Inflammatory macrophage treated with lipopolysaccharide for 1 hour (primary cell): ENCODE measurements at places on chromosomes 16 and 17.
A peak's percentile ranks its signal among the peaks of the same experiment; 100 is the strongest.

DNA sequence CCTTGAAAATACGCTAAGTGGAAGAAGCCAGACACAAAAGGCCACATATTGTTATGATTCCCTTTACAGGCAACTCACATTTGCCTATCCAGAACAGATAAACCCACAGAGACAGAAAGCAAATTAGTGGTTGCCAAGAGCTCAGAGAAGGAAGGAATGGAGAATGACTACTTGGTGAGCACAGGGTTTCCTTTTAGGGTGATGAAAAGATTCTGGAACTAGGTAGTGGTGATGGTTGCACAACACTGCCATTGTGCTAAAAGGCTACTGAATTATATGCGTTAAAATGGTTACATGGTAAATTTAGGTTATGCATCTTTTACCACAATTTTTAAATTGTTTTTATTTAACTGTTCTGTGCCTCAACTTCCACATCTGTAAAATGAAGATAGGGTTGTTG is 4.4 kb downstream of the COPRS start:
- DNase-seq: no peak

GRCh38 chr17:73022694-73023093 is 69.8 kb downstream of the SLC39A11 start:
- DNase-seq: no peak

- DNase-seq: peak; percentile 72
Observed at GRCh38 chr16:2752850-2753732, 653 bp downstream of the SRRM2 start.

GRCh38 chr16:80931801-80932707 is 74.6 kb downstream of the CMC2 start:
- DNase-seq: no peak

DNA sequence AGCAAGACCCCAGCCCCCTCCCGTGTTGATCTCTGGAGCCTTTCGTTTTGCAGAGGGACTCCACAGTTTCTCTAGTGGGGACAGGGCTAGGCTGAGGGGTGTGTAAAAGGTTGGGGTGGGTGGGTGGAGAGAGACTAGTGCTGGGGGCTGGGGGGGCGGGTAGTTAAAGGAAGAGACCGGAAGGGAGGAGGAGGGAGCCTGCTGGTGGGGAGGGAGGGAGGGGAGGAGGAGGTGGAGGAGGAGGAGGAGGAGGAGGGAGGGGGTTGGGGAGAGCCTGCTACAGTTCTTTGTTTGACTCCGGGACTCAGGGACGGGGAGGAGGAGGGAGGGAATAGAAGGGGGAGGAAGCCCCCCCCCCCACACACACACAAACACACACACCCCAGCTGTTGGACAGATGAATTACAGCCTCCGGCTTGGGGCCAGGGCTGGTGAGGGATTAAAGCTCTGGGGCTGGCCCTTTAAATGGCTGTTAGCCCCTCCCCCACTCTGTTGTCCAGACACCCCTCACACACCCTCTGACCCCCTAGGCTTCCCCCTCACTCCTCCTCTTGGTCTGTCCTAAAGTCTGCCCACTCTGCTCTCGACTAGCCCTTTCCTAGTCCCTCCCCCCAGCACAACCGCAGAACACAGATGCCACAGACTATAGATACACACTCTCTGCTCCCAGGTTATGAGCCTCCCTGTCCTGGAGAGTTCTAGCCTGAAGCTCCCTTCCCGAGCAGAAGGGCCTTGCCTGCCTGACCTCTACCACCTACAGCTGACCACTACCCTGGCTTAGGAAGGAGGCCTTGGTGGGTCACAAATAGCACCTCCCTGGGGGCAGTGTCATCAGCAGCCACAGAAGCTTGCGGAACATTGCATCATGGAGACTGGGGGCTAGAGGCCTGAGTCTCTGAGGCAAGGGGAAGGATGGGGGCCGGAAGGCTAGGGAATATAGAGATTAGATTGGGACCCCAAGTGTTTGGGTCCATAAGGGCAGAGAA is 4.4 kb downstream of the KDM6B start:
- peak; percentile 17 for DNase-seq

DNA sequence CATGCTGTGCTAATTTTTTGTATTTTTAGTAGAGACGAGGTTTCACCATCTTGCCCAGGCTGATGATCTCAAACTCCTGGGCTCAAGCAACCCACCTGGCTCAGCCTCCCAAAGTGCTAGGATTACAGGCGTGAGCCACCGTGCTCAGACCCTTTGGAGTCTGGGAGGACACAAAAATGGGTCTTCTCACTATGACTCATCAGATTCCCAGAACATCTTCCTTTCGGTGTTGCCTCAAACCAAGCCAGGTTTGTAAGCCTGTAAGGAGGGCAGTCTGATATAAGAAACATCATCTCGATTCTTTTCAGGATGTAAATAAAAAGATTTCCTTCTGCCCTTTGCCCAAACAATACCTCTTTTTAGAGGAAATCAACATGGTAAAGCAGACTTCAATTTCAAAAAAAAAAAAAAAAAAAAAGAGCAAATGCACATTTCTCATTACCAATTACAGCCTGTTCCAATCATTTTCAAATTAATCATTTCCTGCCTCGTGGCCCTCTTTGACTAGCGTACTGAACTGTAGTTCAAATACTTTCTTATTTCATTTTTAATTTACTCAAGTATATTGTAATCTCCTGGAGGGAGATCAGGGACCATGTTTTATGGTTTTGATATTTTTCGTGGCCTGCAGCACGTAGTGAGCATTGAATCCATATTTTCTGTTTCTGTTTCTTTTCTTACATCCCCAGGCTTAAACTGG is 409.6 kb downstream of the GRIN2A start:
- DNase-seq: no peak

- no peak for DNase-seq
Observed at GRCh38 chr16:15798671-15799070, 58.2 kb downstream of the MYH11 start.

- DNase-seq: no peak
Observed at GRCh38 chr16:67283826-67284555, 4.7 kb downstream of the PLEKHG4 start.

DNA sequence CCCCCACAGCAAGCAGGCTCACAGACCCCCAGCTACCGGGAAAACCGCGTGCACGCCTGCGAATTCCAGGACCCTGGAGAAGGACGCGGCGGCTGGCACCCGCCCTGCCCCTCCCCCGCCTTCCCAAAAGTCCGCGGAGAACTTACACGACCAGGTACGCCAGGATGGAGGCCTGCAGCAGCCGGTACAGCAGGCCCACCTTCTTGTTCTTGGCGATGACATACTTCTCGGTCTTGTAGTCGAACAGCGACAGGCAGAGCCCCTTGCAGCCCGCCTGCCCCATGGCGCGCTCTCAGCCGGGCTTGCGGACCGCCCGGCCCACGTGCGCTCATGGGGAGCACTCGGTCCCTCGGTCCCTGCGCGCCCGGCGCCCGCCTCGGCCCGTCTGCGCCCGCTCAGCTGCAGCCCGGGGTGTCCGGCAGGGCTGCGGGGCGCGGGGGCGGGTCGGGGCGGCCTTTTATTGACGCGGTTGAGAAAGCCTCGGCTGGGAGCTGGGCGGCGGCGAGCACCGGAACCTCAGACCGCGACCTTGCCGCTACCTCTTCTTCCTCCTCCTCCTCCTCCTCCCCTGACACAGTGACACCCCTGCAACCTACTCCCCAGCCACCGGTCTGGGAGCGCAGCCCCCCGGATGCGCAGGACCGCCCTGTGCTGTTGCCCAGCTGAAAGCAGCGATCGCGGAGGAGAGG is at the start of gene P2RX5:
TSS of gene P2RX5 (minus strand) at position 433 of the 689 bp plus-strand sequence. CDS start at position 283, 150 bp downstream.
- peak; percentile 28 for DNase-seq

DNA sequence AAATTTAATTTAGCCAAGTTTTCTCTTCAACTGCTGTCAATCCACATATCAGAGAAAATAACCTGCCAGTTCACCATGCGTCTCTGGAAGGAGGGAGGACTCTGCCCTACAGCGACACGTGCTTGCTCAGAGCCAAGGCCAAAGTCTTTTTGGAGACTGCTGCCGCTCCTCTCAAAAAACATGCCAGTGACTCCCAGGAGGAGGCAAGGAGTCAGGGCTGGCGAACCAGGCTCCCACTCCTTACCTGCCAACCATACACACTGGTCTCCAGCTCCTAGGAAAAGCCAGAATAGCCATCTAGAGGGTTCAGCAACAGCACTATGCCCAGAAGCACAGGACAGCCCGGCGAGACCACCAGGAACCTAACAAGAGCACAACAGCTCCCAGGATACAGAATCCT is 73.0 kb downstream of the ANKRD11 start:
- no peak for DNase-seq

GRCh38 chr16:67108931-67109406 is 772 bp upstream of the PHAF1 start:
- no peak for DNase-seq

GRCh38 chr17:78883089-78883532 is 19.9 kb downstream of the CEP295NL start:
- peak; percentile 94 for DNase-seq

- no peak for DNase-seq
Observed at GRCh38 chr16:65148804-65149203, 26.9 kb upstream of the CDH11 start.

- no peak for DNase-seq
Observed at GRCh38 chr16:1818873-1819525, 7.6 kb downstream of the HAGH start.
